Spinal cord (tissue), 10 donors: ENCODE measurements at places on chromosomes 5 and 9.

- no peak for DNase-seq
These were observed 155.0 kb upstream of the TSLP start for GRCh38 chr5:110916381-110917049.

- no peak for DNase-seq
These were observed 219.8 kb downstream of the FBXL7 start for GRCh38 chr5:15719784-15720183.

GRCh38 chr9:130837002-130837511, 2.0 kb downstream of the ABL1 start:
- no peak for DNase-seq

GRCh38 chr5:164680812-164681520, 1175.5 kb downstream of the MAT2B start:
- peak; percentile 77 for DNase-seq

DNA sequence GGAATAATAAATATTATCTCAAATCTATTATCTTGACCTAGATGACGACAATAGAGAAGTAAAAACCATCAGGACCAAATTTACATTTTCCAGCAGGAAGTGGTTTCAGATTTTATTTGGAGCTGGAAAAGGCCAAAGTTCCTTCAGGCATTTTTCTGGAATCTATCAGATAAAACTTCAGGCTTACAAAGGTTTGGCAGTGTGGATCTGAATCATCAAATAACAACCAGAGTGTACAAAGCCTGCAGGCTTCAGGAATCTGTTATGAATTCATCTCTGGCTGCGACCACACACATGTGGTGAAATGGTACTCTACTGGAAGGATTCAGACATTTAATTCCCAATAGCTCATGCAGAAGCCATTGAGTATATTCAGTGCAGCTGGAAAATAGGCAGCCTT, 726.4 kb upstream of the GRAMD2B start:
- DNase-seq, result peak; percentile 62

- DNase-seq, result no peak
These were observed 494.2 kb downstream of the ZNF608 start for GRCh38 chr5:124252191-124252638.

DNA sequence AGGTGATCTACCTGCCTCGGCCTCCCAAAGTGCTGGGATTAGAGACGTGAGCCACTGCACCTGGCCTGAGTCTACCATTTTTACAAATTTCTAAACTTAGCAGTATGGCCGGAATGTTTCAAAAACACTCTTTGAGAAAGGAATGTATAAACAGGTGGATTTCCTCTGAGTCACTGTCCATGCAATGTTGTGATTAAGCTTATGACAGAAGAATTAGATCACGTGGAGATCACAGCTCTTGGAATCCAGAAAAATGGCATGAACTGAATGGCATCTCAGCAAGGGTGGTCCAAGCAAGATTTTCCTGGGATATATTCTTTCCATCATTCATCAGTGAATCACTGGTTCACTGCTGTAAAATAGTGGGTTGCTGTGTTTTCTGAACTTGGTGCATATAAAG, 865.0 kb downstream of the PTPRD start:
- DNase-seq, result no peak

DNA sequence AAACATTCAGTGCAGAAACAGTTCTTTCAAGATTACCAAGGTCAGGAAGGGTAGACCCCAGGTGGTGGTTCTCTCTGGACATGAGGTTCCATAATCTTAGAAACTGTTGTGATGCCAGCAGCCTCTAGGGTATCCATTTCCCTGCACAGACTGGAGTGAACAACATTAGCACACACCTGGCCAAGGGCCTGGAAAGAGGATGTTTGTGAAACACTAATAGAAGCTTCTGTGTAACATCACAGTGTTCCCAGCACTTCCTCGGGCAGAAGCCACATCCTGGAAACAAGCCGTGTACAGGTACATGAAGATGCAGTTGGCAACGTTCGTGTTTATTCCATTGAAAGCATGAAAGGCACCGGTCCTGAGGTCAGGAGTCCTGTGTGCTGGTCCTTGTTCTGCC, 598.2 kb upstream of the KLF4 start:
- DNase-seq, result no peak

GRCh38 chr5:31758803-31759425, 120.0 kb downstream of the PDZD2 start:
- no peak for DNase-seq

- no peak for DNase-seq
These were observed 21.9 kb downstream of the NEK6 start for GRCh38 chr9:124279531-124280175.

GRCh38 chr9:98006127-98006796, 23.1 kb downstream of the ANP32B start:
- no peak for DNase-seq

DNA sequence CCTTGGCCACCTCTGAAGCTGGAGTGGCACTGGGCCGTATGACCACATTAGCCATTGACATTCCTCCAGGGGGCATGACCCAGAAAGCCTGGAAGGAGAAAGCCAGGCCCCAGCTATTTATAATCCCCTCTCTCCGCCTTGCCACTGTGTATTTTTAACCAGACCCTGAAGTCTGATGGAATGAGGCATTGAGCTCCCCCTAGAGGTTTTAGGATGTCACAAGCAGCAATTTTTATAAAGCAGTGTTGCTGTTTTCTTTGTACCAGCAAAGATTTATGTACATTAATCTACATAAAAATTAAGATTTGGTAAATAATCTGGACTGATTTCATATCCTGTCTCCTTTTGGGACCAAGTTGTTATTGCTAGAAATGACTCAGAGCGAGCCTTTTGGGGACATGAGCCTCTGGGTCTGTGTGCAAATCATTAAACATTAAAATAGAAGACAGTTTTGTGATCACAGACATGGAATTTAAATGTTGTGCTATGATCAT, 127.1 kb downstream of the TRIO start:
- DNase-seq, result no peak

DNA sequence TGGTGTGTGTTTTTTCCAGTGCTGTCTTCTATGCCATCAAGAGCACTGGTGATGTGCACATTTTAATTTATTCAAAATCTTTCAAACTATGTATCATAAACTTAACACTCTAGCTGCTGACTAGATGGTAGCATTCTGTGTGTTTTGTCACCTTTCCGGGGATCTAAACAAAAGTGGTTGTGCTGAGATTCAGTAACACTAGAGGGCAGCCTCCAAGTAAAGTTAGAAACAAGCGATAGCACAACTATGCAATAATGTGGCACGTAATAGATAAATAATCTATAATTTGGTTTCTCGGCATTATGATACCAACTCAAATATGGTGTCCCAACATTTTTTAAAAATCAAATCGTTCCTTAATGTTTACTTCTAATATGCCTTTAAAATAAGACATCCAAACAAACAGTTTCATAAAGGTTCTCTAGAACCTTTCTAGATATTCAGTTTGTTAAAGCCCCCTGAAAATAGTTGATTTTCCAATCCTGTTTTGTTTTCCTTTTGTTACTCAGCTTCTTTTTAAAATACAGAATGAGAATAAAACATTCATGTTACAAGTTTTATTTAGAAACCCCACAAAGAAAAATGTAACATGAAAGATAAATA, 16.9 kb downstream of the SEMA6A start:
- peak; percentile 85 for DNase-seq

GRCh38 chr5:127863610-127864395, 160.6 kb downstream of the CCDC192 start:
- no peak for DNase-seq

DNA sequence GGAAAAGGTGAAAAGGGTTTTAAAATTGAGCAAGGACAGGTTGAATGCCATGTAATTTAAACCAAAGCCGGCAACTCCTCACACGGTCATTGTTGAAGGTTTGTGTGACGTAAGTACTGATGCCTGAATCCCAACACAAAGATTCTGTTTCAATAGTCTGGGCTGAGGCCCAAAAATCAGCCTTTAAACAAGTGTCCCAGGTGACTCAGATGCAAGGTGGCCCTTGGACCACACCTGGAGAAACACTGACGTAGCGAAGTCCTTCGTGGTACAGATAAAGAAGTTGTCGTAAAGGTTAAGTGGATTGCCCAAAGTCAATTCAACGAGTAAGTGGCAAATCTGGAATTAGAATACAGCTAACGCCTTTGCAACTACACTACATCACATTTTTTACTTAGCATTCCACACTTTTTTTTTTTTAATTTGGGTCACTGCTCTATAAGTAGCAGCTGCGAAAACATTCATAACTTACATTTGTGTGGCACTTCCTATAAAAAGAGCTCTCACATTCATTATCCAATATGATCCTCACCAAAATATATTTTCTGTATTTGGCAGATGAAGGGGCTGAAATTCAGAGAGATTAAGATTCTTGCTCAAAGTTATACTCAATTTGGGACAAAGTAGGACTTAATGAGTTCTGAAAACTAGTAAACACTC, 111.3 kb downstream of the LPAR1 start:
- no peak for DNase-seq

DNA sequence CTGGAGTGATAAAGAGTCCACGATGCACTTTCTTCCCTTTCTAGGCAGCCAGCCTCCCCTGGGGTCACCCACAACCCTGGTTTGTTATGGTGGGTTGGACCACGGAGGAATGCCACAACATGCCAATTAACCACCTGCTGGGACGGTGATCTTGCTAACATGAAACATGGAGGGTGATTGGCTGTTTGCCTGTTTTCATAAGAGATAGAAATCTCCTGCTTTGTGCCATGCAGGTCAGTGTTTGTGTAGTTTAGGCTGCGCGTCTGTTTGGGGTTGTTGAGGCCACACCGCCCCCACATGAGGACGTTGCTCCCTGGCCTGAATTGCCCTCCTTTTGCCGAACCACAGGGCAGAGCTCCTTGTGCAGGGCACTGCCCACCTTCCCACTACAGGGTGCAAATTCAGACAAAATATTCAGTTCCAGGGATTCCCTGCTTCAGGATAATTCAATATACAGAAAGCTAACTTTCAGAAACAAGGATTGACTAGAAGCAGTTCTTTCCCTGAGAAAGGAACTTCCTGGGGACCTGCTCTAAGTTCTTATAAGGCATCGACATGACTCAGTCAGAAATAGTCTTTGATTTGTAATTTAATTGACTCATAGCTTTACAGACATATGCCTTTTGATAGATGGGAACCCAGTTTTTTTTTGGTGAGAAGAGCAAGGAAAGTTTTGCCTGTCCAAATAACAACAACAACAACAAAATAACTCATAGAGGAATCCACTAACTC, 427.6 kb downstream of the GADD45G start:
- DNase-seq, result no peak

GRCh38 chr9:87201351-87201751, 254.0 kb upstream of the GAS1 start:
- DNase-seq, result no peak

DNA sequence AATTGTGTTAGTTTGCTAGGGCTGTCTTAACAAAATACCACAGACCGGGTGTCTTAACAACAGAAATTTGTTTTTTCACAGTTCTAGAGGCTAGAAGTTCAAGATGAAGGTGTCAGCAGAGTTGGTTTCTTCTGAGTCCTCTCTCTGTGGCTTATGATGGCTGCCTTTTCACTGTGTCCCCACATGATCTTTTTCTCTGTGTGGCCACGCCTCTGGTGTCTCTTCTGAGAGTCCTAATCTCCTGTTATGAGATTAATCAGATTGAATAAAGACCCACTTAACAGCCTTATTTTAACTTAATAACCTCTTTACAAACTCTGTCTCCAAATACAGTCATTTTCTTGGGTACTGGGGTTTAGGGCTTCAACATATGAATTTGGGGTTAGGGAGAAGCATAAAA, 561.1 kb downstream of the NR2F1-AS1 start:
- no peak for DNase-seq

GRCh38 chr9:99058964-99059921, 45.7 kb upstream of the TGFBR1 start:
- no peak for DNase-seq

GRCh38 chr5:10586555-10586954, 22.7 kb downstream of the ANKRD33B start:
- DNase-seq, result no peak

DNA sequence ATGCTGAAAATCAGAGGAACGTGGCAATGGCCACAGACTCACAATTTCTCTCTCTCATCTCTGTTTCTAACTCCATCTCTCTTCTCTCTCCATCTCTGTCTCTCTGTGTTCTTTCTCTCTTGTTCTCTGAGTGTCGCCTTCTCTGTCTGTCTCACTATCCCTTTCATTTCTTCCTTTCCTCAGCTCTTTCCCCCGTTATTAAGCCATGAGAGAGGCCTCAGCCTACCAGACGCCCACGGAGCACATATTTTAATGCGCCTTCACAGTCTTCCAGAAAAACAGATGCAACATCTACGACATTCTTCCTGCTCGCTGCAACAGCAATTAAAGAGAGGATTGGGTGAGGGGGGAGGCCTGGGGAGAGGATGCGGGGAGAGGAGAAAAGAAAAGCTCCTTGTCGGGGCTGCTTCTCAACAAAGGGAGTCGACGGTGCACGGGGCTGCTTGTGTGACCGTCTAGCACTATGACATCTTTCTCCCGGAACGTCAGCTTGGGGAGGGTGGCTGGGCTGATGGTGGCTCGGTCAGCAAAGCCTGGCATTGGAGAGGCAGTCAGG, 37.7 kb upstream of the NEURL1B start:
- DNase-seq, result peak; percentile 68

- no peak for DNase-seq
These were observed 72.8 kb downstream of the MAPKAP1 start for GRCh38 chr9:125634040-125634717.

GRCh38 chr9:82331079-82331478, 342.5 kb downstream of the SPATA31D1 start:
- no peak for DNase-seq

DNA sequence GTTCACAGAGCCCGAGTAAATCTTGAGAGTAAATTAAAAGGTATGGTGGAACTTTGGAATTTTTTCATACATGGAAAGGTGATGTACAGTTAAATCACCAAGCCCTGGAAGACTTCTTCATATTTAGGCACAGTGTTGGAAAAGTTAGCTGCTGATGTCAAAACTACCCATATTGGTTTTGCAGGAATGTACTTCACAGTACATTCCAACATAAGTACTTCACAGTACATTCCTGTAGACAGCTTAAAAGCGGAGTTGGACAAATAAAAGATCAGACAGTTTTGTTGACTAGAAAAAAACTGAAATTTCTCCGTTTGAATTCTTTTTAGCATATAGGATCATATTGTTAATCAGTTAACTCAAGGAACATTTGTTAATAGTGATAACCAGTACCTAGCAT, 1.8 kb downstream of the RANBP17 start:
- DNase-seq, result no peak

DNA sequence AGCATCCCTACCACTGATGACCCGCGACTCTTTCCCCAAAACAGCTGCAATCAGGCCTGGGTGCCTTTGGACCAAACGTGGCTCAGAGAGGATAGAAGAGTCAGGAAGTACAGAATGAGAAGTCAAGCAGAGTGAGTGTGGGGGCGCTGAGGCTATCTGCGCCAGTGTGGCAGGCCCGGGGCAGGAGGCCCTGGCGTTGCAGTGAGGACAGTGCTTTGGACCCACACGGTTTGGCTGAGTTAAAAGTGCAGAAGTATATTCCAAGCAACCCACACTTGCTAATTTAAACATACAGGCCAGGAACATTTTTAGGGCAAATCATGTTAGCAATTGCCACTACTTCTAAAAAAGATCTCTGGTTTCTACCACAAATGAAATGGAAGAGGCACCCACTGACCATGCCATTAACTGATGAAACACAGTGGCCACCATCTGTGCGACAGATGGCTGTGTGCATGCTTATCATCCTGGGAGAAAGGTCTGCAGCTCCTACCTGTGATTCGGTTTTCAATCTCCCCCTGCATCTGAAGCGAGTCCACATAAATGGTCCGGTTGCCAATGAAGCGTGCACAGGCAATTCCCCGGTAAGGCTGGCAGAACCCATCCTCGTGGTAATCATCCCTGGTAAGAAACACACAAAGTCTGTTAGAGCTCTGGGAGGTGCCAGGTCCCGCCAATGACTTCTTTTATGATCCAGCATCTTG, 213.0 kb downstream of the ROR2 start:
- DNase-seq, result no peak

- no peak for DNase-seq
These were observed 42.7 kb upstream of the SPINK14 start for GRCh38 chr5:148125641-148126040.
